ENCODE measurements at places on chromosomes 3 and 15. TPM values are rescaled to one million over a fixed set of nuclear protein-coding genes. Genes with fewer than 3 reads are reported as not detected.

DNA sequence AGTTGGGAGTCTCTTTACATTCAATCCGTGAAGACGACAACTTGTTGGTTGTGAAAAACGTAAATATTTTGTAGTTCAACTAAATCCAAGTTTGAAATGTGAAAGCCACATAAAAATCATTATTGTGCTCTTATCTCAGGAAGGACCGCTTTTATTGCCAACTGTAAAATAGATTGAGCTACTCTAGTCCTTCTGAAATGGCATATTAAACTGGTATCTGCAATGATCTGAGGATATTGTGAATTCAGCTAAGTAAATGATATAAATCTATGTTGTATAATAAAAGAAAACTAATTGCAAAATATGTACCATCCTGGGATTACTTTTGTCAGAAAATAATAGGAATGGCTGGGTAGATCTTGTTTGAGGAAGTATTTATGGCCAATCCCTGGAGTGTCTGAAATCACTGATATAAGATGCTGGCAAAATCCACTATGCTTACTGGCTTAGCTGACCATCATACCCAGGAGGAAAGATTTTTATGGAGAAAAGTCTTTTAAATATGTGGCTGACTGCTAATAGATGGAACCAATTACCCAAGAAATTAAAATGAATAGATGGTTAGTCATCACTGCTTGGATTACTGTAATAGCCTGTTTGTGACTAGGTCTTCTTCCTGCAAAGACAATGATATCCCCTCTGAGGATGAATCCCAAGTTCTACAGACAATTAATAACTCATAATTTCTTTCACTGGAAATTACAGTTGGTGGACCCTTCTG lies 191.8 kb downstream of the SEMA6D start:
- no peak for DNase-seq

WDR72 gene
- total RNA-seq, result not detected

TICRR gene
- 0.15 TPM for total RNA-seq

DNA sequence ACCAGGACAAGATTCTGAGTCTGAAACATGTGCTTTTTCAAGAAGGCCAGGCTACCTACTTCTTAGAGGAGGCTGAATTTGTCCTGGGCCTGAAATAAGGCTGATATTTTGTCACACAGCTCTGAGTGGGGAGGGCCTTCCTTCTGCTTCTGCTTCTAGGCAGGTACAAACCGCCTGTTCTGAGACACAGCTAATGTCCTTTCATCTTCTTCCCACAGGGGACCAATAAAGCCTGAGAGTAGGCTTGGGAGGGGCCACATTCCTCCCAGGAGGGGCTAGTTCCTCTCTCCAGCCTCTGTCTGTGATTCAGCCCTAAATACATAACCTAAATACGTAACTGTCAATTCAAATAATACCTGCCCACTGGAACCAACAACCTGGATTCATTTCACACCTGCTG lies 34.8 kb downstream of the CRYGS start:
- no peak for DNase-seq

SERP1 gene
- total RNA-seq, result 24.2 TPM
